ENCODE measurements at places on chromosomes 6 and 20.

DNA sequence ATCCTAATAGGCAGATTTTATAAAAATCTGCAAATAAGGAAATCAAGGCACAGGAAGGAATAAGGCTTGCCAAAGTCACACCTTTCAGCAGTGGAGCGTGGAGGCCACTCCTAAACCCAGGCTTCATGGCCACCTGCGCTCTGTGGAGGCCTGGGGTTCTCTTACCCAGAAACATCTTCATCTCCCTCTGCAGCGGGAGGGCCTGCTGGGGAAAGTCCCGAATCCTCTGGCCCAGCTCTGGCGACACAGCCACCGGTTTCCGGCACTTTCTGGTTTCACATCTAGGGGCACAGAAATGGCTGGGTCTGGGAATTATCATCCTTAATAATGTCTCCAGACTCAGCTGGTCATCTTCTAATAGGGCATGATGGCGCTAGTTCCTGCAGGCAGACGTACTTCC, 4.2 kb downstream of the TRIM10 start:
- DNase-seq: no peak

DNA sequence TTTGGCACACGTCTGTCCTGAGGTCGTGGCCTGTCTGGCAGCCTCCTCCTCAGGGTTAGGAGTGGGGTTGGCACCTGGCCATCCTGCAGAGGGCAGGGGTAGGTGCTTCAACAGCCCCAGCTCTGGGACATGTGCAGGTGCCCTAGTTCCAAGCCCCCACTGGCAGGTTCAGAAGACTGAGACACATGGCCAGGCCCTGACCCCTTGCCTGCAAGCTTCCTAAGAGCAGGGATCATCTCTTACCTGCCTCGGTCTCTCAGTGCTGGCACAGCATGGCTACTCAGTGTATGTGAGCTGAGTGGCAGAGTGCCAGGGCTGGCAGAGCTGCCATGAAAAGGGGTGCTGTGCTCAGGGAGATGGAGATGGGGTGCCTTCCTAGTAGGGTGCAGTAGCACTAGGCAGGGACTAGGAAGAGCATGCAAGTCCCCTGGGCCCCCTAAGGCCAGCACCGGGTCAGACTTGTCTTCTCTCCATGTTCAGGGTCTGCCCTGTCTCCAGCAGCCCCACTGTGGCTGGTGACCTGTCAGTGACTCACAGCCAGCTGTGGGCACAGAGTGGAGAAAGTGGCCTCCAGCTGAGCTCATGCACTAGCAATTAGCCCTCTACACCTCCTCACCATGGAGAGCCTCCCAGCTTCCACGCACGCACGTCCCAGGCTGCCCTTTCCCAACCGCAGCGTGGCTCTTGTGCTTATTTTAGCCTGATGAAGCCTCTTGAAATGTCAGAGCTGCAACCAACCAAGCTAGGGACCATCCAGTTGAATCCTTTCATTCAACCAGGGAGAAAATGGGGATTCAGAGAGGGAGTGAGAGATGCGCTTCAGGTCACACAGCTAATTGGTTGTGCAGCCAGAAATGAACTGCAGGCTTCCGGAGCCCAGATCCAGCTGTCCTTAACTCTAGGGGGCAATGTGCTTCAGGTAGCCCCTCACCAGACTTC, 116.6 kb downstream of the MRPL14 start:
- DNase-seq: no peak

DNA sequence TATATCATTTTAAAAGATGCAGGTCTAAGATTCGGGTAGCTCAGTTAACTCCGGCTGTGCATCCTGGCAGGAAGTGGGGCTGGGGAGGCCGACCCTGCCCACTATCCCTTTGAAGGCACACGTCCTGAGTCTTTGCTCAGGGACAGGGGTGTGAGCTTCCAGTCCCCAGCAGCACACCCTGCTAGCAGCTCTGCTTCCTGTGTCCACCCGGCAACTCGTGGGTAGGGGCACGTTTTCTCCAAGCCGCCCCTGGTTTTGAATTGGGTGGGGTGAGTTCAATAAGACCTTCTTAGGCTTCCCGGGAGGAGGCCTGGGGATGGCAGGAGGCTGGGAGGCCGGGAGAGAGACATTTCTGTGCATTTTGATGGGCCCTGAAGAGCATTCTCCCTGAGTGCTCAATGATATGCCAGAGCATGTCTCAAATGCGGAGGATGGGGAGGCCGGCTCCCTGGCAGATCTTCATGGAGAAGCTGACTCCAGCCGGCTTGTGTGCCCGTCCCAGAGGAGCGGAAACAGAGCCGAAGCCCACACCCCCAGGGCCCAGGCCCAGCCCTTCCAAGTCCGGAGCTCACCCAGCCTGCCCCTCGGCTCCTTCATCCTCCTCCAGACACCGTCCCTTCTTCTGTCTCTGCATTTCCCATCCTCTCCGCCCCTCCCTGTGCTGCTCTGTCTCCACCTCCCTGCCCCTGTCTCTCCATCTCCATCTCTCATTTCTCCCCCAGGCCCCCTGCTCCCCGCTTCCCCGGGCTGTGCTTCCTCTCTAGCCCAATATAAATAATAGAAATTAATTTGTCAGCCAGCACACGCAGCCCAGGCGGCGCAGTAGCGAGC, 36.3 kb upstream of the ZFAND3 start:
- no peak for DNase-seq

DNA sequence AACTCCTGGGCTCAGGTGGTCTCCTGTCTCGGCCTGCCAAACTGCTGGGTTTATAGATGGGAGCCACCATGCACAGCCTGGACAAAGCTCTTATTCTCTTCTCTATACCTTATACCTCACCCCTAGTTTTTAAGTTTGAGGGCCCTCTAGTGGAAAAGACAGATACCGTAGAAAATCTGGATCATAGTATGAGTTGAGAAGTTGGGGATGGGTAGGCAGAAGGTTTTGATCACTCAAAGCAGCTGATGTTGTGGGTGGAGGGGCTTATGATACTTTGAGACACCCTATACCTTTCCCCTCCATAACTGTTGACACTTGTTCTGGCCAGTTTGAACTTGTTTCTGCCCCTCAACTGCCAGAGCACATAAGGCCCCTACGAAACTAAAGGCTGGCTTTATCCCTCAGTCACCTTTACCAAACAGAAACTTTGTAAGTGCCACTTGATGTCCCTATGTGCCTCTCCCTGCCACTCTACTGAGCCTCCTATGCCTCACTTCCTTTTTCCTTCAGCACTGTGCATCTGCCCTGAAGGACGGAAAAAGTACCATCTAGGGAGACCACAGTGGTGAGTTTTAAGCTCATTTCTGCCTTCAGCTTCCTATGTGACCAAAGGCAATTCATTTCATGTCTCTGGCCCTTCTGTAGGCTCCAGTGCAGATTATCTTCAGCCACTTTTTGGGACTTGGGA, 28.6 kb downstream of the RALY start:
- no peak for DNase-seq

All from activated CD4-positive, CD25-positive, alpha-beta regulatory T cell treated with anti-CD3 and anti-CD28 coated beads, Interleukin-2, amount 50 U/mL, for 72 hours (primary cell).